CD14-positive monocyte (primary cell): ENCODE measurements at places on chromosomes 3 and 15.
A peak's percentile ranks its signal among the peaks of the same experiment; 100 is the strongest.

GRCh38 chr3:138197058-138197457 lies 10.0 kb downstream of the ARMC8 start:
- DNase-seq, result no peak

- no peak for DNase-seq
These were observed 300.6 kb downstream of the TBL1XR1 start for GRCh38 chr3:176896640-176897039.

DNA sequence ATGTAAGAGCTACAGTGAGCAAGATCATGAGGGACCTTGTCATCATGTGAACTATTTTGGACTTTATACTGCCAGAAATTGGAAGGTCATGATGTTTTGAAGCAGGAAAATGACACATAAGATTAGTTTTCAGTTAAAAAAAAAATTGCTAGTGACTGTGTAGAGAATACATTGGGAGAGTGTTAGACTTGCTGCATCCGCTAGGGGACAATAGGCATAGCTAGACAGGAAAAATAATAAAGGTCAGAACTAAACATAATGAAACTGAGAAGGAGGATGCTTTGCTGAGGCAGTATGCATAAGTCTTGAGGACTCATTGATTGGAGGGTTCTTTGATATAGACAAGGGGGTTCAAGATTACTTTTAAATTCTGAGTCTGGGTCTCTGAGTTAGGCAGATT lies 275.8 kb upstream of the KCNH8 start:
- no peak for DNase-seq

DNA sequence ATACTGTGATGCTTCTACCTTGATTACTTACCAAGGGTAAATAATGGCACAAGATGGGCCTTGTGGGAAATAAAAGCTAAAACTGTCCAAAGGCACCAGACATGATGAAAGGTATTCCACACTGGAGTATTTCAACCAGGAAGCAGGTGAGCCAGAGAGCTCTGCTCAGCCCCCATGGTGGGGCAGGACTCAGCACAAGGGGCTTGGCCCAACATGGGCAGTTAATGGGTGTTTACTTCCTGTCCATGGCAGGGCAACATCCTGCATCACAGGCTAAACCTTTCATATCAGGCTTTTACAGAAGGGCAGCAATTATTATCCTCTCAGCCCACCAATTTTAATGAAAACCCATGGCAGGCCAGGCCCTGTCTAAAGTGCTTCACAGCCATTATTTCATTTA lies 38.2 kb downstream of the MAGI1 start:
- DNase-seq, result no peak

- no peak for DNase-seq
These were observed 350.7 kb upstream of the PROK2 start for GRCh38 chr3:72135636-72136035.

DNA sequence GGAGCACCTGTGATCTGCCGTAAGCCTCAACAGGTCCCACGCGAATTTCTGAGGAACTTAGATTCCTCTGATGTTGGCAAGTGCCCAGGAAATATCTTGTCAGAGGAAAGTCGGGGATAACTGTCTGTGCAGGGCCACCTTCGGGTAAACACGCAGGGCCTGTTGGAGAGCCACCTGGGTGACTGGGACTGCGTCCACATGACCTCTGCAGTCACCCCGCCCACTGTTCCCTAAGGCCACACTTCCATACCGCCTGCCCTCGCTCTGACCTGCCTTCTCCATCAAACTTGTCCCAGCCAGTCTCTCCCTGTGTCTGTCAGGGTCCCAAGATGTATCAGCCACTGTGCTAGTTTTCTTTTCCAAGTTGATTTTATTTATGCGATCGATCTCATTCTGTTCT lies 28.7 kb downstream of the BFSP2 start:
- no peak for DNase-seq

DNA sequence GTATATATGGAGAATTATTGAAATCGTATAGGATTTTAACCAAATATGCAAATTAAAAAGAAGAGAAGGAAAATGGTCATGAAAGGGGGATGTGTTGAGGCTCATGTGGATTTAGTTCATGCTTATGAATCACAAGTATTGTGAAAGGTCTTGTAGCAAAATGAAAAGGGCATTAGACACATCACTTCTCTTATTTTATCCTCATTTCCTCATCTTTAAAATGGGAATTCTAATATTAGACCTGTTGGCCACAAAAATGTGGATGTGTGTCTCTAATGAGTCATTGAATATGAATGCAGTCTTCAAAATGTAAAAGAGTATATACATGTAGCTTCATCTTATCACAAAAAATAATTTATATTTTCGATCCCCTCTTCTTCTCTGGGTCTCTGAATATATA lies 14.9 kb upstream of the ALCAM start:
- DNase-seq, result peak; percentile 91

DNA sequence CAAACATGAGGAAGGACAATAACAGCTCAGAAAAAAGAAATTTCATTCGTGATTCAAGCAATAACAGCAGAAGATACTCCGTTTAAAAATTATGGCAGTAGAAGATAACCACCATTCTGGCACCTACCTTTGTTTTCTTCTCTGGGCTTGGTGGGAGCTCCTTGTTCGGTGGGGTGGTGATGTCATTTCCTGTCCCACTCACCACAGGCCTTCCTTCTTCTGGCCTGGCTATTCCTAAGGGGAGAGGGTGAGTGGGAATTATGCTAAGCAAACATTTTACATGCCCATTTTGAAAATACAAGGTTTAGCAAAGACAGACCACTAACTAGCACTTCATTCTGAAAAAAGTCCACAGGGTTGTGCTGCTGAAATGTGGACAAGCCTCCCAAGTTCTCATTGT lies 74.4 kb downstream of the DHX30 start:
- DNase-seq, result no peak

GRCh38 chr3:131551761-131552160 lies 49.0 kb upstream of the MRPL3 start:
- no peak for DNase-seq

- DNase-seq, result no peak
These were observed 29.4 kb upstream of the ZBTB38 start for GRCh38 chr3:141338881-141339280.

- no peak for DNase-seq
These were observed 227.3 kb downstream of the CACNA2D3 start for GRCh38 chr3:54349691-54350090.
